ENCODE measurements at places on chromosomes 2 and 18.

DNA sequence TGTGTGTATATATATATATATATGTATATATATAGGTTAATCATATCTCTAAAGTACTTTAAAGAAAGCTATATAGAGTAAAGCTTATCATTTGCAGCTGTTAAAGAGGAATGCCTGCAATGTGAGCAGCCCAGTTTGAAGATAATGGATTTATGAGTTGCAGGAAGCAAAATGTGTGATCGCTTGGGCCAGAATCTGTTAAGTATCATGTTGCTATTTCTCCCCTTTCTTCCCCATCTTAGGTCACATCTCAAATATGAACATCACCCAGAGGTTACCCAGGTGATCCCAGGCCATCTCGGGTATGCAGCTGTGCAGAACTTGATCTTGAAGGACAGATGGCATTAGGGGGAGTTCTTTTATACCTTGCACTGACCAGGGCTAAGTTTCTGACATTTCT lies 316.5 kb downstream of the MTX2 start:
- no peak for DNase-seq

- DNase-seq, result no peak
These were observed 165.5 kb upstream of the CDH19 start for GRCh38 chr18:66769375-66769774.

DNA sequence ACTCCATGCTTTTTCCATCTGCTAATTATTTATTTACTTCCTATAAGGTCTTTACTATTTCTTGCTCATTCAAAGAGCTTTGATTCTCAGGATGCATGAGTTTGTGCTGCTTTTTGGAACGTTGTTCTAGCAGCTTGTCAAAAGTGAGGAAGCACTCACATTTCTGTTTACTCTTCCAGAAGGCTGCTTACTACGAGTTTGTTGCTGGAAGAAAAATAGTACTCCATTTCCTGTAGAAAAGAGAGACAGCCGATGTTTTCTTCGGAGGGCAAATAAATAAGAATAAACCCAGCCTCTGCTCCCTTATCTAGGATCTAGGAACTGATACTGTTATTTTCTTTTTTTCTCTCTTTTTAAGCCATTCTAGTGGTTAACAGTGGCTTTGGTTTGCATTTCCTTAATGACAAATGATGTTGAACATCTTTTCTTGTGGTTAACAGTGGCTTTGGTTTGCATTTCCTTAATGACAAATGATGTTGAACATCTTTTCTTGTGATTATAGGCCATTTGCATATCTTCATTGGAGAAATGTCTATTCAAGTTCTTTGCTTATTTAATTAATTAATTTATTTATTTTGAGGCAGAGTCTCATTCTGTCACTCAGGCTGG lies 20.5 kb downstream of the CYP27A1 start:
- no peak for DNase-seq

DNA sequence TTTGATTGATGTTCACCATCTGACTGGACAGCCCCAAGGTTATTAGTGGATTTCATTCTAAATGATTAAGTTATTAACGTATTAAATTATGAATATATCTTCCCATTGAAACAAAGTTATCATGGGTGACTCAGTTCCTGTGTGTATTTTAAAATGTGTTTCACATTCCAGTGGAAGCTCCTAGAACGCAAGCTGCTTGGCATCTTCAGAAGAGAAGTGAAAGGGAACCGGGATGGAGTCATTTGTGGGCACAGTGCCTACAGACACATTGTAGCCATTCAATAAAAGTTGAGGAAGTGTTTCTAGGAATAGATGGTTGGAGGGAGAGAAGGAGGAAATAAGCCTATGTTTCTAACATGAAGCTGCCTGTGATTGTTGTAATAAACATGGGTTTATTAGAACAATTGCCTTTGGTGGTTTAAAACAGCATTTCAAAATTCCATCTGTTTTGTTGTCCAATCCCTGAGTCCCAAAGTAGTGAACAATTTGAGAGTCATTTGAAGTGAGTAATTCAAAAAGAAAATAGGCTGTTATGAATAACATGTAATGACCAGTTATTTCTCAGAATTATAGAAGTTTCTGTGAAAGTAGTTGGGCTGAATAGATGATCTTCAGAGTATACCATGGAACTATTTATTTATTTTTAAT lies 143.5 kb downstream of the PKP4 start:
- no peak for DNase-seq

GRCh38 chr2:204948822-204949221 lies 403.5 kb downstream of the PARD3B start:
- no peak for DNase-seq

DNA sequence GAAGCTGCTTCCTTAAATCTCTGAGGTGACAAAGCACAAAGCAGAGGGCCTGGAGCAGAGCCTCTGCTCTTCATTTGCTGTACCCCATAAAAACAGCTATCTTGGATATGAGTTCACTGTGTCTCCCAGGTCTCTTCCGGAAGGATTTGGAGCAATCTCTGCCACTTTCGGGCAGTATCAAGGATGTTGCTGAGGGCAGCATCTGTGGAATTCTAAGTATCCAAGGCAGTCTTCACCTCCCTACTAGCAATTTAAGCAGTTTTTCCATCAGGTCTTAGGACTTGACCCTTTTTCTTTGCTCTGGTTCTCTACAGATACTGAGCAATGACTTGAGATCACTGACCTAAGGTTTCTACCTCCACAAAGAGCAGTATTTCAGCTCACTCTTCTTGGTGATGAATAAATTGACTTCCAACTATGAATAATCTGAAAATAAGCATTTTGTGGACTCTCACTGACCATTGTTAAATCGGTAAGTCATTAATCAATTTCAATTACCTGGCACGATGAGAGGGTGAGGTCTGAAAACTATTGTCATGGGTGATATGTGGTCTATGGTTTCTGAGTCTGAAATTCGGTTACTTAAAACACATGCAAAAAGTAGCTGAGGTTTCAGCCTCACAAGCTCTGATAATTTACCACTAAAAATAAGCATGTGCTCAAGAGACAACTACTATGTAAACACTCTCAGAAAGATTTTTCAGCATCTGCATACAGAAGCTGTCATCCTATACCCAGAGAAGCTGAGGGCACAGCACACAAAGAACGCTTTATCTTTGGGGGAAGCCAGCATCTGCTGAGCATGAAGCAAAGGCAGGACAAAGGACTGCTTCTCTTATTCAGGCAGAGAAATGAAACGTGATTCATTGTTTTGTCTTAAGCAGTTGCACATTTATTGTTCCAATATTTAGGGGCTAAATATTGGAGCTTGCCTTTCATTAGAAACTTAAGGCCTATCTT lies 32.1 kb upstream of the SPATS2L start:
- no peak for DNase-seq

DNA sequence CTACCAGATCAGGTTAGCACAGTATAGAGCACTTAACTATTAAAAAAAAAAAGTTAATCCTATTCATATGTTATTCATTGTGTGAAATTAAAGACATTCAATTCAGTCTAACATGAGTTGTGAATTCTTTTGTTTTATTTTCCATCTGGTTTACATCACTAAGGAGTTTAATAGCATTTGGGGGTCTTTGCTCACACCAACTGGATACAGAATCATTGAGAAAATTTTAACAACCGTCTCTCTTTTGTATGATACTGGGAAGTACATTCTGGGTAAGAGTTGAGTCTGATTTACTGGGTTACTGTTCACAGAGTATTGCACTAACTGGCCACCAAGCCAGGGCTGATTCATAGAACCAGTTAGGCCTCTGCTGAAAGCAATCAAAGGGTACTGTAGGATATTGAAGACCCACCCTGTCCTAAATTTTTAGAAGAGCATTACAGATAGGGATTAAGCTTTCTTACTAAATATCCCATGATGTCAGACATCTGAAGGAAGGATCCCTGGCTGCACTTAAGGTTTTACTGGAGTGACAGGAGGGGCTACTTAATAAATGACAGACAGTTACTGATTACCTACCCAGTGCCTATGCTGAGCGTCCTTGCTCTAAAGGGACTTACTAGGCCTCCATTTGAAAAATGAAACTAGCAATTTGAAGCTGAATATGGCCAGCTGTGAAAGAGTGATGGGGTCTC lies 387.9 kb downstream of the SETBP1 start:
- no peak for DNase-seq

DNA sequence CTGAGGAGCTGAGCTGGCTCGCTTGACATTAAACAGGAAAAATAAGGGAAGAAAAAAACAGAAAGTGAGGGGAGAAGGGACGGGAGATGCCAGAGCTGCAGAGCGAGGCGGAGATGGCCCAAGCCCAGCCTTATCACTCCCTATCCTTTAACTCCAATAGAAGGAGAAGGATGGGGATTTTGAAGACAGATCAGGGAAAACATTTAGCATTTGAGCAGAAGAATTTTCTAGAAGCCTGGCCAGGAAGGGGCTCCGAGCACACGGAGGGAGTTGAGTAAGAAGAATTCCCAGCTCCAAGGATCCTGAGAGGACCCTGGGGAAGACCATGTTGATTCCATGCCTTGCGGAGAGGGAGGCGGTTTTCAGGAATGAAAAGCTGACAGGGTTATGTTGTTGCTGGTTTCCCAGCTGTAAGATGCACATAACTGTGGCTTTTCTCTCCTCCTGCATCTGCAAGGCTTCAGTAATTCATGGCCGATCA lies 35.6 kb downstream of the TWIST2 start:
- DNase-seq, result no peak

DNA sequence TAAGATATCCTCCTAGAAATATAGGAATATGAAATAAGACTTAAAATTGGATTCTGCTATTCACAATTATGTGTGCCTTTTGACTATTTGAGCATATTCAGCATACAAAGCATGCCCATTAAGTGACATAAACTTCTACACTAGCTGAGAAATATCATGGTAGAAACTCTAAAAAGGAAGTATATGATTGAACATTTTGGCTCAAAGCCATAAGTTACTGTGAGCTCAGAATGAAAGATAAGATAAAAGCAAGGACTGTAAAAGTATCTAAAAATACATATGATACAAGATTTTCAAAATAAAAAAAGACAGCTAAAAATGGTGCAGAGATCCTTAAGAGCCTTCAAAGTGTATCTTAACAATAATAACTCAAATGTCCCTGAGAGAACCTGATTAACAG lies 340.5 kb upstream of the SLC39A10 start:
- no peak for DNase-seq

- no peak for DNase-seq
These were observed 192.9 kb downstream of the SMAD7 start for GRCh38 chr18:48757906-48758305.

- no peak for DNase-seq
These were observed 146.6 kb upstream of the NCK2 start for GRCh38 chr2:105597806-105598803.

DNA sequence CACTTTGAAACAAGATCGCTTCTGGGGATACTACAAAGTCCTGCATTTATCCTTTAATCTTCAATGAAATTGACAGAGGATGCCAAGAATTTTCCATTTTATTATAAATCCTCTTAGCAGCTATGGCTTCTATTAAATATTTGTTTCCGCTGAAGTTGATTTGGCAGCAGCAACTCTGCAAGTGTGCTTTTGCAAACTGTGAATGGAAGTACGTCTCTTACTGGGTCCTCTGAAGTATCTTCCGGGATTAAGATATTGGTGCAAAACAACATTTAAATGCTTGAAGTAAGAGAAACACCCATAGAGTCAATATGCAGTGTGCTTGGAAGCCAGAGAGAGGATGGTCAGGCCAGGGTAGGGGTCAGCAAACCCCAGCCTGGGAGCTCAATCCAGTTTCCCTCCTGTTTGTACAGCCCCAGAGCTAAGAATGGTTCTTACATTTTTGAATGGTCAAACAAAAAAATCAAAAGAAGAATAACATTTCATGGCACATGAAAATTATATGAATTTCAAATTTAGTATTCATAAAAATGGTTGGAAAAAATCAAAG lies 13.6 kb downstream of the CCDC68 start:
- no peak for DNase-seq

- DNase-seq, result no peak
These were observed 431.8 kb upstream of the SPHKAP start for GRCh38 chr2:228613133-228613850.

DNA sequence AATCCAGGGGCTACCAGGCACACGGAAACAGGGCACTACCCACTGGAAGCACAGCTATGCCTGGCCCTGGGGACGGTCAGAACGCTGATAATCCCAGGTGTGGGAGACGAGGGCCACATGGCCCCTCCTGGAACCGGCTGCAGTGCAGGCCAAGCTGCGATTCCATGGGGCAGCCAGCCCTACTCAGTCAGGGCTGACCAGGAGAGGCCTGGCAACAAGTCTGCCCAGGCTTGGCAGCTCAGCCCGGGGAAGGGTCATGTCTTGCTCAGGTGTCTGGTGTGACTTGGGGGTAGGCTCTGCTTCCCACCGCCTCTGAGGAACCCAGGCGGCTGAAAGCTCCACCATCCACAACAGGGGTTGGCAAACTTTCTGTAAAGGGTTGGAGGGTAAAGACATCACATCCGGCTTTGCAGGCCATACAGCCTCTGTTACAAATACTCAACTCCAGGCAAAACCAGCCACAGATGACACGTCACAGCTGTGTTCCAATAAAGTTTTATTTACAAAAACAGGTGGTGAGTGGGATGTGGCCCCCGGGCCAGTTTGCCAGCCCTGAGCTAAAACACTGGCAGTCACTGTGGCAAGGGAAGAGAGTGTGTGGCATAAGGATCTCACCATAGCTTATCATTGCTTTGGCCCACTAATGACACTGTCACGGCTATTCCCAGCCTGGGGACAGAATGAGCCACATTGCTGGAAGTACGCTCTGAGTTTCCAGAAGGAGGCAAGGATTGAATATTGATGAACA lies 85.2 kb downstream of the NDUFA10 start:
- DNase-seq, result no peak

DNA sequence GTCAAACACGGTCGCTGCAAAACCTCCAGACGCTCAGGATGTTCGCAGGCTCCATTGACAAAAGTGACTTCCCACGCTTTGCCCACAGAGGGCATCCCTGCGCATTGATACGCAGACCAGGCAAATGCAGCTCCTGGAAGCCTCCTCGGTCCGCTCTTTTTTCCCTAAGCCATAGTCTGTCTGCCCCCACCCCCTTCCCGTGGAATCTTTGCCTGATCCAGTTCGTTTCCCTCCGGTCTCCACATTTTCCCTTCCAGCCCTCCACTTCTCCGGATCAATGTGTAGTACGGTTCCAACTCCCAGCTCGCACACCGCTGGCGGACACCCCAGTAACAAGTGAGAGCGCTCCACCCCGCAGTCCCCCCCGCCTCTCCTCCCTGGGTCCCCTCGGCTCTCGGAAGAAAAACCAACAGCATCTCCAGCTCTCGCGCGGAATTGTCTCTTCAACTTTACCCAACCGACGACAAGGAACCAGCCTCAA lies at the start of gene DCC:
Gene DCC, plus strand, starts transcription at position 307 of the 481 bp plus-strand sequence. CDS start 591 bp downstream, outside the sequence.
- no peak for DNase-seq

- DNase-seq, result no peak
These were observed 151.9 kb downstream of the CERS6 start for GRCh38 chr2:168607992-168608391.

GRCh38 chr2:126658905-126659561 lies 3.1 kb downstream of the GYPC start:
- DNase-seq, result no peak

- no peak for DNase-seq
These were observed 11.3 kb upstream of the COPS8 start for GRCh38 chr2:237074211-237074993.

All from stimulated activated CD4-positive, alpha-beta T cell treated with anti-CD3 and anti-CD28 coated beads, Interleukin-1b, Interleukin-23, amount 100 ng/mL, for 1 hour (primary cell).